ENCODE measurements at places on chromosomes 2 and 18.

DNA sequence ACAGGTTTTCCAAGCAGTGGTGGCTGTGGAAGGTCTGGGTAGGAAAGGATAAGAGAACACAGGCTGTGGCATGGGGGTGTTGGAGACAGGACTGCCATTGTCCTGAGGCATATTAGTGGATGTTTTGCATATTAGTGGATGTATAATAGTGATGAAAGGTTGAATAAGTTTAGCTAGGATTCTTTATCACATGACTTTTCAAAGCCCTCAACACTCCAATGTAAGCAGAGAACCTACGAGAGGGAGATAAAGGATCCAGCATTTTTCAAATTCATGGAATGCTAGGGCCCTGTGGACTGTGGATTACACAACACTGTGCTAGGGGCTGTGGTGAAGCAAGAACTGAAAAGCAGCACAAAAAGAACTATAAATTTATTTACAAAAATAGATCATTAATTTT is 63.2 kb downstream of the POLE4 start:
- DNase-seq = peak; percentile 49

- no peak for DNase-seq
Observed at GRCh38 chr2:238128534-238129001, 9.9 kb upstream of the KLHL30 start.

DNA sequence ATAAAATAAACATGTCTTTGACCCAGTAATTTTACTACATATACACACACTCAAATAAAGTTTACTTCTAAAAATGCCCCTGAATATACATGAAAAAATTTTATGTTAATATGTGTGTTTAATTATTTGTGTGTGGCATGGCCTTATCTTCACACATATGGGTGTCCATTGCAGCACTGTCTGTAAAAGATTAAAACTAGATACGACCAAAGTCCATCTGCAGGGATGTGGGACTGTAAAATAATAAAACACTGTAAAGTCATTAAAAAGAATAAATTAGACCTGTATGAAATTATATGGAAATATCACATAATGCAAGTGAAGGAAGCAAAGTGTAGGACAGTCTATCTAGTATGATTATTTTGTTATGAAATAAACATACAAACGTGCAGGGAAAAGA is 337.3 kb downstream of the RND3 start:
- no peak for DNase-seq

- no peak for DNase-seq
Observed at GRCh38 chr2:4049463-4049862, 346.1 kb downstream of the DCDC2C start.

GRCh38 chr2:86285981-86286380 is 51.4 kb downstream of the REEP1 start:
- DNase-seq = no peak

DNA sequence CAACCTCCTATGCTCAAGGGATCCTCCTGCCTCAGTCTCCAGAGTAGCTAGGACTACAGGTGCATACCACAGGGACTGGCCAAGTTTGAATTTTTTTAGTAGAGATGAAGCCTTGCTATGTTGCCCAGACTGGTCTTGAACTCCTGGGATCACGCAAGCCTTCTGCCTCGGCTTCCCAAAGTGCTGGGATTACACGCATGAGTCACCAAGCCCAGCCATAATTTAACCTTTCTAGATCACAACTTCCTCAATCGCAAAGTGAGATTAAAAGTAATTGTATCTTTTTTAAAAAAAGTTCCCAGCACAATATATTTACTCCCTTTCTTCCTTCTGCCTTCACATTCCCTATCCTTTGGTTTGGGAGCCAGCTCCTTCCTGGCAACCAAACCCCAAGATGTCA is 5.8 kb upstream of the PPP1CB start:
- DNase-seq = no peak

DNA sequence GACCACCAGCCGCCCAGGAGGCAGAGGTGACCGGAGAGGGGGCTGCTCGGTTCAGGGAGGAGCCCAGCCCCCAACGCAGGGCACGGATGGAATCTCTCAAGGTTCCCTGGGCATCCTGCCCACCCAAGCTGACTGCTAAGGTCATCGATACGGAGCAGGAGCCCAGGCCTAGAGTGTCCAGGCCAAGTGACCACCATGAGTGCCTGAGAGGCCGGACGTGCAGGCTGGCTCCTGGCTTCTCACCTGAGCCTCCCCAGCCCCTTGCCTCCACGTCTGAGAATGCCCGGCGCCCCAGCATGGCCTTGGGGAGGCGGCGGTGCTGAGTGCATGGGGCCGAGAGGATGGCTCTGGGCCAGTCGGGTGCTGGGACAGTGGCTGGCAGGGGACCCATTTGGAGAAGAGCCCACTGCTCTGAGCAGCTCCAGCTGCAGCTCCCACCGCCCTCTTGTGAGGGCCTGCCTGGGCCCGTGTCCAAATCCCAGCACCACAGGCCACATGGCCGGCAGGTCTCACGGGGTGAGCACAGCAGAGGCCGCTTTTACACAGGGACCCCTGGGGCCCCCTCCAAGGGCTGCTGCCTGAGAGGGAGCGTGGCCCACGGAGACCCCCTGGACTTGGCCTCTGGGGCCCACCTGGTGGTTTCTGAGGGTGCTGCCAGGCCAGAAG is 102.8 kb upstream of the CTDP1 start:
- no peak for DNase-seq

GRCh38 chr2:38080346-38080745 is 4.4 kb upstream of the CYP1B1 start:
- DNase-seq = no peak

DNA sequence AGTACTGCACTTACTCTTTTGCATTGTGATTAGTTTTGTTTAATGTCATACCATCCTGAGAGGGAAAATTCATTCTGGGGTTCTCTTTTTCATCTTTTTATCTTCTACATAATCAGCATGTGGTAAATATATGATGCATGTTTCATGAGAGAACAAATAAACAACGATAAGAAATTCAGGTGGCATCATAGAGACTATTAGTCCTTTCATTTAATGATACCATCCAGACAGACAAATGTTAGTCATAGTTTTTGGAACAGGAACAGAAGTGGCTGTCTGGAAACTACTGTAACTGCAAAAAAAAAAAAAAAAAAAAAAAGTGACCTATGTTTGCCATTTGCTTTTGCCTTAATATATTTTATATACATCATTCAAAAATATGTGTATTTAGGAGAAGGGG is 761.0 kb downstream of the EPHA4 start:
- DNase-seq = no peak

- no peak for DNase-seq
Observed at GRCh38 chr2:71282493-71282892, 49.1 kb upstream of the ZNF638 start.

GRCh38 chr2:139773720-139774277 is 993.6 kb upstream of the NXPH2 start:
- DNase-seq = no peak

DNA sequence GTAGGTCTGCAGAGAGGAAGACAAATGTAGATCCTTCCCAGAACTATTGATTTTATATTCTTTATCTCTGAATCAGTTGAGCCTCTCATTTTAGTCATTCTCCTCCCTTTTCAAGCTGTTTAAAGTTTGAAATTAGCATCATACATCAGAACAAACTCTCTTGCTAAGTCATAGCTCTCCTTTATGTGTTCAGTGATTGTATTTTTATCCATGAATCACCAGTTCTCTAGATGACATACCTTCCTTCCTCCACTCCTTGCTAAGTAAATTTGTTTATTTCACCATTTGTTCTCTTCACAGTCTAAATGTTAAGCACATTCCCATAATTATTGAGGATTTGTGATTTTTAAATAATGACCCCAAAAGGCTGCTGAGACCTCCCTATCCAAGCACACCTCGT is 63.5 kb upstream of the RAPGEF4 start:
- no peak for DNase-seq

GRCh38 chr2:74253306-74253970 is 55.0 kb downstream of the MTHFD2 start:
- no peak for DNase-seq

DNA sequence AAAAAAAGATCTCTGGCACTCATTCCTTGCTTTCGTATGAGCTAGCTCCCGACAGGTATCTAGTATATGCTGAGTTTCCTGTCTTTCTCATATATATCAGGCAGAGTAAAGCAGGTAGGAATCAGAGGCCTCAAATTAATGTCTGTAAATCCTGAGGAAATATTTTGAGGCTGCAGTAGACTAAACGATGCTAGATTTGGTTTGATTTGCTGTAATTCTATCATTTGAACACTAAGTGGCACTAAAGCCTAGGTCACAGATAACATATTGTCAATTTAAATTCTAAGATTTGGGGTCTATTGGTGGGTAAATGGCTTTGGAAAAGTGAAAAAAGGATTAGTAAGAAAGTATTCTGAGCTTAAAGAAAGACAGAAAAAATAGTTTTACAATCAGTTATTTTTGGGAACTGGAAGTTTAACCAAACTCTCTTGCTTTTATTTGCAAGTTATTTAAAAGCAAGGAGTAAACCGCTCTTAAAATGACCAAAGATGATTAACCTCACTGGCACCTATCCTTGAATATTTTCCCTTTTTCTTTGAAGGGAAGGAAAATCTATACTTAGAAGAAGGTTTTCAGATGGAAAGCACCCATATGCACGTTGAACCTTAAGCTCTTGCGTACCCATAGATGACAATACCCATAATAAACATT is 37.6 kb upstream of the SLC4A10 start:
- no peak for DNase-seq

DNA sequence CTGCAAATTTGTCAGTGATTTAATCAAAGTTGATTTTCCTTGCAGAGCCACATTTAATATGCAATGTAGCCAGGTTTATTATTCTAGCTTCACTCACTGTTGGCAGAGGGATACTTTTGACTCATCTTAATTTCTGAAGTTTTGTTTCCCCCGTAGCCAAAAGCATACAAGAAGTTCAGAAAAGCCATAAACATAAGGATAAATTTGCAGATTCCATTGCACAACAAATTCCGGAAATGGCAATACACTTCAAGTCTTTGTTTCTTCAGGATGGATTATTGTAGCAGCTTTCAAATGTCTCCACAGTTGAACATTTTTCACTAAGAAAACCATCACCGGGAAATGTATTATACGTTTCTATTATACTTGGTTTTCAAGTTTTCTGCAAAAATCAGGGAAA is 88.0 kb upstream of the ZCCHC2 start:
- no peak for DNase-seq

DNA sequence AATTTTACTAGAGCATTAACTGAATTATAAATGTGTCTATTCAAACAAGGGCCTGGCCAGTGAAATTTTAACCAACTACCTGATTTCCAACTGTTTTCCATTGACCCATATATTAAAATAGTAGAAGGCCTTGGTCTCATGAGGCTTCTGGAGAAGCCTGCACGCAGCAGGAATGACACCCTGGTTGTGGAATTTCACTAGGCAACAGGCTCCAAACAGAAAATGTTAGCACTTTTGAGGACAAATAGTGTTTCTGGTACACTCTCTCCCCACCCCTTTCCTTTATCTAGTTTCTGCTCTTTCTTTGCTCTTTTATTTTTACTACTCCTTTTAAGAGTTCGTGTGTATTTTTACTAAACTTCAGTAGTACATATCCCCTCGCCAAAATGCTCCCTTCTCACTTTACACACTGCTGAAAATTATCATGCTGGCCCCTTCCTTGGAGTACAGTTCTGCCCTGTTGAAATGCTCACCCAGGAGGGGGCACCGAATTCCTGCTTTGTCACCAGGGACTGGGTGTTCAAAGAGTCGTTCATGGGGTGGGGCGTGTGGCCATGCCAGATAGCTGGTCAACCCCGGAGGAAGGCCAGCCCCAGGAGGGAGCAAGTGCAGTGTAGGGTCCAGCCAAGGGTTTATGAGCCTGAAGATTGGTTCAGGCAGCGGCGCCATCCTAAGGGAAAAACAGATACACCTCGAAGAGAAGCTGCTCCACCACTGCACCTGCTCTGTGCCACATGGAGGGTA is 22.1 kb upstream of the COL6A3 start:
- peak; percentile 63 for DNase-seq

DNA sequence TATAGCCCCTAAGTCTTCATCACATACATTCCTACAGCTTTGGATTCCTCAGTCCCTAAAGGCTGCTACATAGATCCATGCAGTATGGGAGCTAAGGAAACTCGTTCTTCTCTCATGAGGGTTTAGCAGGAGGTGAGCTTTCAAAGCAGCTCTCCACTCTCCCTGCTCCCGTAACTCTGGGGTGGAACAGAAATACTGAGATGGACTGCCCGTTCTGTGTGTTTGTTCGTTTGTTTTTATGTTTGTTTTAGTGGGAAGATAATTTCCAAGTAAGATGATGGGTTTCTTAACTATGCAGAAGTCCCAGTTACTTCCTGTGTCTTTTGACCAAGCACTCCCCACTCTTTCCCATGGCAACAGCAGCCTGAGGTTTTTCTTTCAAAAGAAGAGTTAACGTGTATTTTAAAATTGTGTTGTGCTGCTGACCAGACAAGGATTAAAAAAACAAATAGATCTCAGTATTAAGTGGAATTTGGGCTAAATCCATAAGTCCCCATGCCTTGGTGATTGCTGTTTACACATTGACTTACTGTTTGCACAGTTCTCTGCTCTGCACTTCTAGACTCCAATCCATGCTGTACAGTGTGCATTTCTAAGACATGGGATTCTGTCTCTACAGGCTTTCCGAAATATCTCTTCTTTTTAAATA is 156.4 kb upstream of the SH3BP4 start:
- no peak for DNase-seq

DNA sequence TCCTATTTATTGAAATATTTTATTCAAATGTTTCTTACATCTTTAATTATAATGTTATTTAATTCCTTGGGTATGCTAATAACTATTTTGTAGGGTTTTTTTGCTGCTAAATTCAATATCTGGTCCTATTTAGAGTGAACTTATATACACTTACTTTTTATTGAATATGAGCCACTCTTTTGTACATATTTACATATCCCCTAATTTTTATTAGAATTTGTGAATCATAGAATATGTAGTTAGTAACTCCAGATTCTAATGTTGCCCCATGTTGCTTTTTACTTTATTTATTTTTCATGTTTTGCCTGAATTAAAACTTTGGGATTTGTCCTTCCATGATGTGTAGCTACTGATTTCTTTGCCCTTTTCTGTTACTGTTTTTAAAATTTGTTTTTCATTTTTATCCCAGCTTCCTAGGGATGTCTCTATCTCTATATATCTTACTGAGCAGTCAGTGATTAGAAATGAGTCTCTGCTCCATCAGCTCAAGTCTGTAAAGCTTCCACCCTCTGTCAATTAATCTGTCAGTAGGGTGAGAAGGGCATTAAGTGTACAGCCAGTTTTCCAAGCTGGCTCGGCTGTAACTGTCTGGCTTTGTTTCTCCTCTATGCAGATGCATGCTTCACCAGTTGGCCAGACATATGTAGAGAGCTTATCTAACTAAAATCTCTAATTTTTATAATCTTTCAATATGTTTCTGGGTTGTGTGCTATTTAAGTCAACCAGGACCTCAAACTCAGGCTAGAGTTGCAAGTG is 256.9 kb downstream of the CDH19 start:
- no peak for DNase-seq

GRCh38 chr2:232441147-232441651 is 14.8 kb upstream of the ALPI start:
- no peak for DNase-seq

GRCh38 chr2:235458839-235459273 is 35.0 kb upstream of the AGAP1 start:
- DNase-seq = no peak
